Psoas muscle (tissue), 8 donors: ENCODE measurements at places on chromosomes 2 and 18. TPM values are rescaled to one million over a fixed set of nuclear protein-coding genes. Genes with fewer than 3 reads are reported as not detected.
A peak's percentile ranks its signal among the peaks of the same experiment; 100 is the strongest.

DNA sequence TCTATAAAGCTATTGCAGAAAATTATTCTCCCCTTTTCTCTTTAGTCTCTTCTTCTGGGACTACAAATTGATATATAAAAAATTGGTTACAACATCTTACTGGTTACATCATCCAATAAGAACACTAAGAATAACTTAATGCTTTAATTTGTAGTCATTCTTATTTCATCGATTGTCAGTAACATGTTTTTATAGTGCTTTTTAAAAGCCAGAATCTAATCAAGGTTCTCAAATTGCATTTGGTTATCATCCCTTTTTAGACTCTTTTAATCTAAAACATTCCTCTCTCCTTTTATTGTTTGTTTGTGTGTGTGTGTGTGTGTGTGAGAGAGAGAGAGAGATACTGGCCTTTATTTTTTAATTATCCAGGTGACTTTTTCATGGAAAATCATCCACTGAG, 377.1 kb upstream of the MEIS1 start:
- DNase-seq: no peak
- no peaks in the 10 kb centered on the region for H3K27me3 ChIP-seq
- H3K4me3 ChIP-seq: no peak overlapping the region
- H3K4me1 ChIP-seq: no peaks in the 10 kb centered on the region
- no peaks in the 10 kb centered on the region for H3K36me3 ChIP-seq
- no peak overlapping the region for H3K27ac ChIP-seq

KCNG2 gene
- total RNA-seq: 0.54 TPM

DNA sequence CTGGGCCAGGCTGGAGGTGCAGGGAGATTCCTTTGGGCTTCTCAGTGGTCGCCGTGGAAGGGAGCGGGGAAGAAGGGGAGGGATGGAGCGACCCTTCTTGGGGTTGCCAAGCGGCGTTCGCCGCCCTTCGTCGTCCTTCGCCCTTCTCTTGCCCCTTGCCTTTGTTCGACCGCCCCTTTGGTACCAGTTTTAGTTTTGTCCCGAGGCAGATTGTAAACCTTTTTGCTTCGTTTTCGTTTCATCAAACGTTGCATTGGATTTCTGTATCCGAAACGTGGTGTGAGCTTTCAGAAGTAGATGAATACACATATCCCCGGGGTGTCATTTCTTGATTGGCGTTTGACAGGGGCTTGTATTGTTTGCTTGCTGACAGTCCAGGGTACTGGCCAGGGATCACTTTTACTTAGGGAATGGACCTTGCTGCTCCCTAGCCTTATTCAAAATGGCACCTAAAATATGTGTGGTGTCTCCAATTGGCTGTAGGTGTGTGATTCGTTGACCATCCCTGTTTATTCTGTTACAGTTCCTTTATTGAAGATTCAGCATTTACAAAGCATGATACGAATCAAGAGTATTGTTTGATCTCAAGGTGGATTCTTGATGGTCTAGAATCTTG, 788 bp downstream of the USP14 start:
- H3K4me3 ChIP-seq: peak overlapping the region; percentile 79
- H3K4me1 ChIP-seq: peaks cover 21% of the 10 kb centered on the region
- peak overlapping the region; percentile 79 for H3K27ac ChIP-seq
- no peaks in the 10 kb centered on the region for H3K27me3 ChIP-seq

SCN3A gene
- 0.10 TPM for total RNA-seq

KRTCAP3 gene
- not detected for total RNA-seq
